ENCODE measurements at places on chromosomes 3 and 15.

GRCh38 chr3:106245400-106245799, 376.6 kb upstream of the CBLB start:
- DNase-seq = no peak

GRCh38 chr15:95227235-95227634, 995.9 kb downstream of the MCTP2 start:
- no peak for DNase-seq

- DNase-seq = no peak
Observed at GRCh38 chr3:162729686-162730085, 1233.1 kb downstream of the OTOL1 start.

DNA sequence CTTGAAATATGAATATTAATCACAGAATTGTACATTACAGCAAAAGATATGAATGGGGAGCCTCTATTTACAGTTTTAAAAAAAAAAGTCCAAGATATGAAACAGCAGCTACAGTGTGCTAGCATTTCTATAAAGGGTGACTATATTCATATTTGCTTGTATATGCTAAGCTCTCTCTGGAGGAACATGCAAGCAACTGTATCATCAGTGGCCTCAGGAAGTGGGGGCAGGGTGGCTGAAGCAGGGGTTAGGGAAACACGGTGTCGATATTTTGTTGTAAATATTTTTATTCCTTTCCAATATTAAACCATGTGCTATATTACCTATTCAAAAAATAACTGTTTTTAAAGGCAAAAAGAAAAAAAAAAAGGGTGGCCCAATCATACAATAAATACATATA, 2.3 kb downstream of the UACA start:
- DNase-seq = no peak

- no peak for DNase-seq
Observed at GRCh38 chr3:169563775-169564059, 99.8 kb downstream of the MECOM start.

GRCh38 chr15:96158938-96159337, 171.6 kb upstream of the NR2F2 start:
- DNase-seq = no peak

GRCh38 chr3:69299344-69299743, 86.5 kb downstream of the FRMD4B start:
- no peak for DNase-seq

- no peak for DNase-seq
Observed at GRCh38 chr3:136728918-136729317, 23.3 kb downstream of the STAG1 start.

GRCh38 chr3:70281663-70282062, 30.8 kb downstream of the MDFIC2 start:
- no peak for DNase-seq

- no peak for DNase-seq
Observed at GRCh38 chr3:5473471-5473870, 286.0 kb downstream of the EDEM1 start.

DNA sequence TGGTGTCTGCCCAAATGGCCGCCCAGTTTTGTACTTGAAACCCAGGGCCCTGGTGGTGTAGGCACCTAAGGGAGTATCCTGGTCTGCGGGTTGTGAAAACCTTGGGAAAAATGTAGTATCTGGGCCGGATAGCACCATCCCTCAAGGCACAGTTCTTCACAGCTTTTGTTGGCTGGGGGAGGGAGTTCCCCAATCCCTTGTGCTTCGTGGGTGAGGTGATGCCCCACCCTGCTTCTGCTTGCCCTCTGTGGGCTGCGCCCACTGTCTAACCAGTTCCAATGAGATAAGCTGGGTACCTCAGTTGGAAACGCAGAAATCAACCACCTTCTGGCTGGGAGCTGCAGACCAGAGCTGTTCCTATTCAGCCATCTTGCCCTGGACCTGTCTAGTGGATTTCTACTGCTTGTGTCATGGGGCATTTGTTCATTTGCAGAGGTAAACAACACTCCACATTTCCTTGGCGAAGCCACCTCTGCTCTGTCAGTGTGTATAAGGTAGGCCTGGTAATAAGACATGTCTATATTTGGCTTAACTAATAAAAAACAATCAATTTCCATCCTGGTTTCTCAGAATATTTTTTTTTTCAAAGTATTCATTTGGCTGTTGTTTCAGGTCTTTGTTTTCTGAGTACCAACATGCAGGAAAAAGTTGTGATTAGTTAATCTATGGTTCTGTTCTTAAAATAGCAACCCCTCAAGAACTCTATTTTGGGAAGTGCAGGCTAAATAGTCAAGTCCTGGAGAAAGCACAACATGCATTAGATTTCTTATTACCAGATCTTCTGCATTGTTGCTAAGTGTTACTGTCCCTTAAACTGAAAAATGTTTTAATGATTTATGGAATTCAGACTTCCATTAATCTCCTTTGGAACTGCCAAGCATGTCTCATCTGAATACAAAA, 304.3 kb downstream of the ZIC1 start:
- no peak for DNase-seq

GRCh38 chr3:193572426-193572908, 17.8 kb upstream of the ATP13A4 start:
- peak; percentile 13 for DNase-seq

DNA sequence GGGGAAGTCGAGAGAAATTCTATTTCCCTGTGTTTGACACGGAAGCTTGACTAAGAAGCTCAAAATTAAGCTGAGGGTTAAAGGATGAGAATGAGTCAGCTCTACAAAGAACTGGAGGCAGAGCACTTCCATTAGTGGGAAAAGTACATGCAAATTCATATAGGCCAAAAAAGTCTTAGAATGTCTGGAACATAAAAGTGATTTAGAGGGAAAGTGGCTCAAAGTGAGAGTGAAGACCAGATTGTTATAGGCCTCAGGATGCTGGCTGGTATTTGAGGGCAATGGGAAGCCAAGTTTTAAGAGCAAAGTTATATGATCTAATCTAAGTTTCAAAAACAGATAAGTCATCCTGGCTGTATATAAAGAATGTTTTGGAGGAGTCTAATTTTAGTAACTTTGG, 857.3 kb downstream of the NAALADL2 start:
- no peak for DNase-seq

- no peak for DNase-seq
Observed at GRCh38 chr3:61893840-61894566, 332.6 kb downstream of the PTPRG start.

DNA sequence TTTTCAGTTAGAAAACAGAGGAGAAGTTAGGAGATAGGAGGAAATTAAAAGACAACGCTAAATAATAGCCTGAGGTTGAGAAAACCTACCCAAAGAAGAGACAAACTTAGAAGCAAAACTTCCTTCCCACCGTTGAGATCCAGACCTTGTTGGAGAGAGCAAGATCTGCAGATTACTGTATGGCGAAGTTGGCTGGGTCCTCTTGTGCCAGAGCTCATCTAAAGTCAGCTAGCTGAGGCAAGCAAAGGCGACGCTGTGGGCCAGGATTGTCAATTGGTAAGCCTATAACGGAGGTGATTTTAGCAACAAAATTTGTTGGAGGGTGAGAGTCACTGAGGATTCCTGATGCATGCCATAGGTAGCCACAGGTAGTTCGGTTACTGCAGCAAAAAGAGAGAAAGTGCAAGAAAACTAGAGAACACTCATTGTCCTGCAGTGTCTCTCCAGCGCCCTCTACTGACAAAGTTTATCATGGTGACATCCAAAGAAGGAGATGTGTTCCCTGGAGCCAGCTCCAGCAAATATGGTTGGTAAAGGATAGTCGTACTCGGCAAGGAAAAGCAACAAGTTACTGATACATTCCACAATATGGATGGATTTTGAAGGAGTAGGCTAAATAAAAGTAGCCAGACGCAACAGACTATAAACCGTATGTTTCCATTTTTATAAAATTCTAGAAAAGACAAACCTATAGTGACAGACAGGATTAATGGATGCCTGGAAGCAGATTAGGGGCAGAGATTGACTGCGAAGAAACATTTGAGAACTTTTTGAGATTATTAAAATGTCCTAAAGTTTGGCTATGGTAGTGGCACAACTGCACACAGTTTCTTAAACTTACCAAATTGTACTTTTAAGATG, 9.8 kb upstream of the OR5K4 start:
- DNase-seq = no peak
